ENCODE measurements at places on chromosomes 16 and 17.
A peak's percentile ranks its signal among the peaks of the same experiment; 100 is the strongest.

- no peak for DNase-seq
Measured at GRCh38 chr17:76841776-76842405, 26.3 kb upstream of the MGAT5B start.

DNA sequence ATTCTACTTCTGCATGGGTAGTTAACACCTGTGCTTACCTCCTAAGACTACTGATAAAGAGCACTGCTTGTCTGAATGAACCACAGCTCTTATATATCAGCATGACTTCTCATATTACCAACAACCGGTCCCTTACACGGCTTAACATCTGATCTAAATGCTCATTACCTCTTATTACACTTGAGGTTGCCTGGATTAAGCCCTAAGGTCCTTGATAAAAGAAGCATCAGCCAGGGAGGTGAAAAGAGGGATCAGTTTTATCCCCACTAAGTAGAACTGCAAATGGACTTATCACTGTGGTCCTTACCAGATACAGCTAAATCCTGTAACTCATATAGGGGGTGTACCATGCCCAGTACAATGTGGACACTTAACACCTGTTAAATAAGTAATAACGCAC, 8.2 kb upstream of the RSKR start:
- DNase-seq, result no peak

DNA sequence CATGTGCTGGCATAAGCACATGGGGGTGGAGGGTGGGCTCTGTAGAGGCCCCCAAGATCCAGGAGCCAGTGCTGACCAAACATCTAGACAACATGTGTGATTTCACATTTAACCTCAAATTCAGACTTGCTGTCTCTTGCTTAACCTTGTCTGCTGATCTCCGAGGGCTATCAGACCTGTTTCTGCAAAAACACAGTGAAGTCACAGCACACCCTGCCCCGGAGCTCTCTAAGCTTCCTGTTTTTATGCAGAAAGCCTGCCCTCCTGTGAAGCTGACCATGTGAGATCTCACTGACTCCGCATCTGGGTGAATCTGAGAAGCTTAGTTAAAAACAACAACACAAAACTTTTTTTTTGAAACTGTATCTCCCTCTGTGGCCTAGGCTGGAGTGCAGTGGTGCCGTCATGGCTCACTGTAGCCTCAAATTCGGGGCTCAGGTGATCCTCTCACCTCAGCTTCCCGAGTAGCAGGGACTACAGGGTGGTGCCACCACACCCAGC, 6.6 kb upstream of the DPEP2 start:
- no peak for DNase-seq

GRCh38 chr16:88681084-88681680, 5.1 kb downstream of the SNAI3 start:
- DNase-seq, result peak; percentile 57

DNA sequence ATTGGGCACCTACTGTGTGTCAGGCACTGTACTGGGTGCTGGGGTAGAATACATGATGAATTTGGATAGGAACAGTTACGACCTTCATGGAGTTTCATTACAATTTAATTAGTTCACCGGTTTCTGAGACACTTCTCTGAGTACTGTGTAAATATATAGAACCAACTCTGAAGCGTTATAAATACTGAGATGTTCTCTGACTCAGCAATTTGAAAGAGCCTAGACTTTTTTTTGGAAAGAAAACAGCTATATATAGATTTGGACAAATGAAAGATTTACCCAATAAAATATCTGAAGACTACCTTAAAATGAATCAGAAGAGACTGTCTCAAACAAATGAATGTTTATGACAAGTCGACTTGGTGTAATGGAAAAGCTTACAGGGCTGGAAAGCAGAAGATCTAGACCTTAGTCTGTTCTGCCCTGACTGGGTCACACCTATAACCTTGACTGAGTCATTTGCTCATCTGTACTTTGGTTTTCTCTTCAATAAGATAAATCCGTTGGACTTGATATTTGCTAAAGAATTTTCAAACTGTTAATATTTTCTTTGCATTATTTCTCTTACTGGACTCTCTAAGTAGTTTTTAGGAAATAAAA, 4.6 kb upstream of the GAN start:
- no peak for DNase-seq

- DNase-seq, result no peak
Measured at GRCh38 chr16:89081556-89081955, 12.1 kb upstream of the ACSF3 start.

DNA sequence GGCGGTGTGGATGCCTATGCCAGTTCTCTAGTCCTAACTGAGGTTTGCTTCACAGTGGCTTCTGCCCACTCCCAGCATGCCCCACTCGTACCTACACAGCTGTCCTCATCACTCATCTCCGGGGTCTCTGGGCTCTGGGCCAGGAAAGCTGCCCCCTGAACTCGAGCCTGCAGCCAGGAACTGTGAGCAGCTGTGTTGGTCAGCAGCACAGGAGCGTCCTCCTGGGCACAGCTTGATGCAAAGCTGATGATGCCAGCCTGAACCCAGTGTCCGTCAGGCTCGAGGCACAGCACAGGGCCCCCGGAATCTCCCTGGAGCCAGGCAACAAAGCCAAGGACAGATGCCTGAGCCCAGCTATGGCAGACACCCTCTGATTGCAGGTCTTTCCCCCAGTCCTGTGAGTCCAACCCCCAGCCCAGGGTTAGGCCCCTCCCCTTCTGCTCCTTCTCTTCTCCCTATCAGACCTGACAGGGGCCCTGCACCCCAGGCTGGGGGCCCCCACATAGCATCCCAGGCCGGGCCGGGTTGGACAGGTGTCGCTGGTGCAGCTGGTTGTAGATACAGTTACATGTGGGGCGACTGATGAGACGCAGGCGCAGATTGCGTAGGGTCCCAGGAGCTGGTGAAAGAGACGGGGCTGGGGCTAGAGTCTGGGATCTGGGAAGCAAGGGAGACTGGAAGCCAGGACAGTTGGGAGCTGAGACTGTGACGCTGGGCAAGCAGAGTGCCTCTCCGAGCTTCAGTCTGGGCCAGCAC, 2.7 kb downstream of the PRSS53 start:
- DNase-seq, result no peak

GRCh38 chr16:87582966-87583325, 19.4 kb upstream of the JPH3 start:
- no peak for DNase-seq

- DNase-seq, result no peak
Measured at GRCh38 chr16:30342751-30343490, 12.2 kb downstream of the CD2BP2 start.

DNA sequence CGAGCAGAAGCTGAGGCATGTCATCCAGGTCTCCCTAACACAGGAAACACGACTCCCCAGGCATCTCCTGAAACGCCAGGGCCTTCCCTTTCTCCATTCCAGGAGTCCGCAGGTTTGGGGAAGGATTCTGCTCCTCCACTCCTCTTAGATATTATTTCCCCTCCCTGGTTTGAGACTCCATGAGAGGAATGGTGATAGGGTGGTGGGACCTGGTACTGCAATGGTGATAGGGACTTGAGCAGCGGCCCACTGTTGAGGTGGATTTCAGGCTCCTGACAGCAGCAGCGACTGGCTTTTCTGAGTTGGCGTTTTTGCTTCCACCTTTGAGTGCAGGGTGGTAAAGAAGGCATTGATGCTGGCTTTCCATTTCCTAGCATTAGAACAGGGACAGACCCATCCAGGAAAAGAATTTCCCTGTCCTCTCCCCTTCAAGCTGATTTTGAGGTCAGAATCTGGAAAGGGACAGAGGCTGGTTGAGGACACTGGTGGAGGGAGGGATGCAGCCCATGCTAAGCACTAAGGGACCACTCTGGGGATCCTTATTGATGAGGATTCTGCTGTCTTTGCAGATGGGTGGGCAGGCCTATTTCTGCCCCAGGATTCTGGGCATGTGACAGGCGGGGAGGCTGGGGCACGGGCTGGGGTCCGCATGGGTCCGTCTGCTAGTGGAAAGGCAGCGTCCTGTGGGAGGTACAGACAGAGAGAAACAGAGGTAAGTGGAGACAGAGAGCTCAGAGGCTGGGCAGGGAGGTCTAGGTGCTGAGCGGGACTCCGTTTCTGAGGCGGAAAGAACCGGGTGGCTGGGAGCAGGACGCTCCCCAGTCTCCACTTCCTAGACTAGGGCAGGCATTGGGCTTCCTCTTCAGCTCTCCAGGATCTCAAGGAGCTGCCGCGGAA, 1.3 kb upstream of the TBX4 start:
- no peak for DNase-seq

- no peak for DNase-seq
Measured at GRCh38 chr17:60330731-60331130, 61.2 kb downstream of the USP32 start.

- DNase-seq, result no peak
Measured at GRCh38 chr16:66334853-66335574, 31.5 kb upstream of the CDH5 start.

DNA sequence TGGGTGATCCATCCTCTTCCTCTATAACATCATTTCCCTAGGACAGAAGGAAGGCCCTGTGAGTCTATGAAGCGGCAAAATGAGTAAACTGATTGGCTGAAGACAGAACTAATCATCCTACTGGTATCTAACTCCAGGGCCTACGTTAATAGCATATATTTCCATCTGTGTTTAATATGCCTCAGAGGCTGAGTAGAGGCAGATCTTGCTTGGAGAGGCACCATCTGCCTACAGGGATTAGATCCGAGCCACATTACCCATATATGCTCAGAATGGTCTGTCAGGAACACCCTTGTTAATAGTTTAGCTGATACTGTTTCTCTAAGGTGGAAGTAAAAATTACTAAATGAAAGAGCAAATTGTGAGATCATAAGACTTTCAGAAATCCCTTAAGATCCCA, 13.2 kb upstream of the FOXJ1 start:
- no peak for DNase-seq

DNA sequence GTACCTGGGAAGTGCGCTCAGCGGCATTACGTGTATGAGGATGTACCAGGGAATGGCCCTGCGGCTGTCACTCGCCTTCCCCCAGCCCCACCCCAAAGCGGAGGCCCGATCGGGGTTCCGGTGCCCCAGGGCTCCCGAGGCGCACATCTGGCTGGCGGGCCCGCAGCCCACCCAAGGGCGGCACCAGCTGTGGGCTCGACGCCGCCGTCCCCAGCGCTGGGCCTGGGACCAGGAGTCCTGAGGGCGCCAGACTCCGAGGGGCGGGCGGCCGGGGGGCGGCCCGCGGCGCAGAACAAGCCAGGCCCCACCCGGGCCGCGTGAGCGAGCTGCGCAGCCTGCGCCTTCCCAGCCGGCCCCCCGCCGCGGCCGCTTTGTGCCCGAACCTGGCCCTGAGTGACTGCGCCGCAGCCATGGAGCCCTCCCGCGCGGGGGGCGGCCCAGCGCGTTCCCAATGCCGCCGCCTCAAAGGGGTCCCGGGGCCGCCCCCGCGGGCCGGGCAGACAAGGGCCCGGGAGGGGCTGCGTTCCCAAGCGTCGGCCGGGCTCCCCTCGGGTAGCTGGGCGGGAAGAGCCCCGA, 17.4 kb downstream of the ZNF423 start:
- DNase-seq, result no peak

- no peak for DNase-seq
Measured at GRCh38 chr16:65954446-65954845, 412.0 kb upstream of the CDH5 start.

DNA sequence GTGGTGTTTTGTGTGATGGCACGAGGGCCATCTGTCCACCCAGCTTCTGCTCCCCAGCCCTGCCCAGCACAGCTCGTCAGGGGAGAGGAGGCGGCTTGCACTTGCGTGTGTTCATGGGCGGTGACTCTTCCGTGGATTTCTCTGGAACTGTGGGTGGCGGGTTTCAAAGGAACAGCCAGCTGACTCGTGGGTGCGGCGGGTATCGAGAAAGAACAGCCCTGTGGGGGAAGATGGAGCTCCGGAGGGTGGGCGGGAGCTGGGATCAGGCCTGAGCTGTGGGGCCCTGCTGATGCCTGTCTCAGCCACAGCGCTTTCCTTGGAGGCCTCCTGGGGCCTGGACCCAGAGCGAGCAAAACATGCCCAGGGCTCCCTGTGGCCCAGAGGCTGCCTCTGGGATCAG, 13.2 kb downstream of the NAGPA start:
- DNase-seq, result no peak

DNA sequence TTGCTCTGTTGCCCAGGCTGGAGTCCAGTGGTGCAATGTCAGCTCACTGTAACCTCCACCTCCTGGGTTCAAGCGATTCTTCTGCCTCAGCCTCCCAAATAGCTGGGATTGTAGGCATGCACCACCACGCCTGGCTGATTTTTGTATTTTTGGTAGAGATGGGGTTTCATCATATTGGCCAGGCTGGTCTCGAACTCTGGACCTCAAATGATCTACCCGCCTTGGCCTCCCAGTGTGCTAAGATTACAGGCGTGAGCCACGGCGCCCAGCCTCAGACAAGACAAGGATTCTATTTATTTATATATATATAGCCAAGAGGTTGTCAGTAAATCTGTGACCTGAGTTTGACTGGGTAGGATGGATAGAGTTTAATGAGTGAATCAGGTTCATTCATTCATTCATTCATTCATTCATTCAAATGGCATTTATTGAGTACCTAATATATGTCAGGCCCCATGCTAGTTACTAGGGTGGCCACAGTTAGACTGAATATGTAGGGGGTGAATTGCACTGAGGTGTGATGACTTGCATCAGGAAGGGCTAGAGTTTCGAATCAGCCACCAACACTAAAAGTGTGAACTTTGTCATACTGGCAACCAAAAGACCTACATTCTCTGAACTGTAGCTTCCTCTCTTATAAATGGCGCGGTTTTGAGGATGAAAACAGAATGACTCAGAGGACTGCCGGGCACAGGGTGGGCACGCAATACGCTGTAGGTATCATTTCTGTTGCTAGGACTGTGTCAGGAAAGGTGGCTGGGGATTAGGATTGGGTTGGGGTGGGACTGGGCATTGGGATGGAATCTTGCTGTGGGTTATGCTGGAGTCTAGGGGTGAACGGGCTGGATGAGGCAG, 37.8 kb downstream of the ITGAE start:
- DNase-seq, result peak; percentile 27

GRCh38 chr17:77332034-77332971, 191.5 kb downstream of the SEC14L1 start:
- DNase-seq, result no peak

DNA sequence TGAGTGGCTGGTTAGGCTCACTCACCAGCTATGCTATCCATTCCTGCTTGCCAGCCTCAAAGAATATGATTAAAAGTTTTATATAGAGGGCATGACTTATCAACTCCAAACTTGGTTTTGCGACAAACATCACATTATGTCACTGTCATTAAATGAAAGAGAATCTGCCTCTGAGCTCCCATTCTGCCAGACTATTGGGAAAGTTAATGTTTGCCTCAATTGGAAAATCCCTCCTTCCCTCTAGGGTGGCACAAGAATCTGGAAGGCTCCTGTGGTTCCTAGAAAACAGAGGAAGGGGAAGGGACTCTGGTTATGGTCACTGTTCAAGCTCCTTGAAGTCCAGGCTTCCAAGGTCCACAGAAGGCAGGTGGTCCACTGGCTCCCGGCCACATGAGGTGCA, 50.5 kb upstream of the TEX2 start:
- no peak for DNase-seq

- DNase-seq, result peak; percentile 69
Measured at GRCh38 chr17:46192439-46193150, 634 bp downstream of the KANSL1 start.

GRCh38 chr16:24353622-24354021, 97.5 kb downstream of the CACNG3 start:
- DNase-seq, result no peak

- DNase-seq, result no peak
Measured at GRCh38 chr16:88351491-88352101, 31.2 kb upstream of the ZNF469 start.

GRCh38 chr17:44176671-44177501, 6.4 kb downstream of the ASB16 start:
- no peak for DNase-seq

All from stimulated activated CD4-positive, alpha-beta T cell treated with anti-CD3 and anti-CD28 coated beads, Interleukin-2, amount 100 ng/mL, for 24 hours (primary cell).